ENCODE measurements at places on chromosomes 7 and 10.

GRCh38 chr7:16945372-16945771 lies 63.6 kb upstream of the AGR3 start:
- no peak for DNase-seq

GRCh38 chr10:78997635-78998618 lies 70.8 kb upstream of the ZMIZ1 start:
- DNase-seq = no peak

GRCh38 chr10:60654813-60655464 lies 123.3 kb upstream of the CDK1 start:
- no peak for DNase-seq

- DNase-seq = no peak
Measured at GRCh38 chr7:3451701-3452100, 150.6 kb downstream of the SDK1 start.

DNA sequence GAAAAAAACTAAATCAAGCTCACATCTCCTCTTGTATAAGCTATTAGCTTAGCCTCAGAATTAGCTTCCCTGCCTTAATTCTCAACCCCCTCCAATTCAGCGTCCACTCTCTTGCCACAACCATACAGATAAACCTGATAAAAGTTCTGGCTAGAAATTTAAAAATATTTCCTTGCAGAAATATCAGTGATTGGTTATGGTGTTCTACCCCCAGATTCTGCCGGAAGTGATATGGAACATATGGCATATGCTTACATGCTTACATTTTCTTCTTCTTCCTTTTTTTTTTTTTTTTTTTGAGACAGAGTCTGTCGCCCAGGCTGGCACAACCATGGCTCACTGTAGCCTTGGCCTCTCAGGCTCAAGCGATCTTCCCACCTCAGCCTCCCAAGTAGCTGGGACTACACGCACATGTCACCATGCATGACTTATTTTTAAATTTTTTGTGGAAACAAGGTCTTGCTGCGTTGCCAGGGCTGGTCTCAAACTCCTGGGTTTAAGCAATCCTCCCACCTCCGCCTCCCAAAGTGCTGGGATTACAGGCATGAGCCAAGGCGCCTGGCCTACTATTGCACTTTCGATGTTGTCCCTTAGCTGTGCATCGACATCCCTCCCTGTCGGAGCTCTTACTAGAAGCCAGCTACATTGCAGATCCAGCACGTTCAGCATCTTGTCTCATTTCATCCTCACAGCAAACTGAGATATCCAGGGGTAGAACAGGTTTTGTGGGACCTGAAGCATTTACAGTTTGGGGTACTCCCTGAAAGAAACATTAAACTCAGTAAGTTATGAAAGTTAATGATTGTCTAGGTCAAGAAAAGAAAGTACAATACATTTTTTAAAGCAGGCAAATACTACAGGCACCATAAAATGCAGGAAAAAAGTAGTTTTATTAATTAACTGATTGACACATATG lies 205.6 kb upstream of the TCF7L2 start:
- no peak for DNase-seq

GRCh38 chr7:7569615-7570014 lies 2.9 kb downstream of the MIOS start:
- no peak for DNase-seq

DNA sequence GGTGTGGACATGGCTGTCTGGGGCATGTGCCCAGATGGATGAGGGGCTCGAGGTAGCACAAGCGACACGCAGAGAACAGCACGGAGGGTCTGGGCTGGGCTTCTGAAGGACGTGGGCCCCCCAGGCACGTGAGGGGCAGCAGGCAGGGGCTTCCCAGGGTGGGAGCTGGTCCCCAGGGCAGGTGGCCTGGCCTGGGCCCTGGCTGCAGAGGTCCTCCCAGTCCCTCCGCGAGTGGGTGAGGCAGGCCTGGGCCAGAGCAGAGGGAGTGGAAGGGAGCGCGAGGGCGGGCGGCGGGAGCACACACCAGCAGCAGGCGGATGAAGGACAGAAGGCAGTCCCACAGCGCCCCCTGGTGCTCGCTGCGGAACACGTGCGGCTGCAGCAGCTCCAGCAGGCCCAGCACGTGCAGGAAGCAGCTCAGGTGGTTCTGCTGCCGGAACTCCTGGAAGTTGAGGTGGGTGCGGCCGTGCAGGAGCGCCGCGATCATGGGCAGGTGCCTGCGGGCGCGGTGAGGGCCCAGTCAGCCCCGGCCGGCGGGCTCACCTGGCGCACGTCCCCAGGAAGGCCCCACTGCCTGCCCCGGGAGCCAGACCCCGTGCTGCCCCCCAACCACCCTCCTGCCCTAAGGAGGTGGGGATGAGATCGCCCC lies 14.7 kb upstream of the MICALL2 start:
- DNase-seq = peak; percentile 100
